ENCODE measurements at places on chromosomes 12 and 14. TPM values are rescaled to one million over a fixed set of nuclear protein-coding genes. Genes with fewer than 3 reads are reported as not detected.

The OLR1 gene
- 6.1 TPM for total RNA-seq

DNA sequence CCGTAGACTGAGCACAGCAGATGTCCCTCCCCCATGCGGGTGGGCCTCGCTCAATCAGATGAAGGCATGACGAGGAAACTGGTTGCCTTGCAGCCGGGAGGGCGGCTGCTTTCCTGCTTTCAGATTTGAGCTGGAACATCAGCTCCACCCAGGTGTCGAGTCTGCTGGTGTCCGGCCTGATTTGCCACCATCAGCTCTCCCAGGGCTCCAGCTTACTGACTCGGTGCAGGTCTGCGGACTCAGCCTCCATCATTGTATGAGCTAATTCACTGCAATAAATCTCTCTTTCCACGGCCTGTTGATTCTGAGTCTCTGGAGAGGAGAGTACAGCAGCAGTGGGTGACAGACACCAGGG lies 156.2 kb downstream of the KIF26A start:
- DNase-seq: no peak

- DNase-seq: no peak
Observed at GRCh38 chr14:52106840-52107239, 38.0 kb upstream of the NID2 start.

The DDN gene
- 183 TPM for total RNA-seq

- DNase-seq: no peak
Observed at GRCh38 chr12:81626406-81626805, 132.7 kb downstream of the PPFIA2 start.

- DNase-seq: no peak
Observed at GRCh38 chr14:21723431-21724045, 49.9 kb upstream of the OR4E1 start.

GRCh38 chr14:99182548-99183250 lies 89.3 kb downstream of the BCL11B start:
- no peak for DNase-seq
